Parietal lobe (tissue), 2 donors: ENCODE measurements at places on chromosomes 7 and 10. TPM values are rescaled to one million over a fixed set of nuclear protein-coding genes. Genes with fewer than 3 reads are reported as not detected.

The CHST3 gene
- 7.8 TPM for total RNA-seq

The GALNT17 gene
- 17.2 TPM for total RNA-seq

The PPIA gene
- 687 TPM for total RNA-seq

The ZNF853 gene
- total RNA-seq: 17.5 TPM

The GPR22 gene
- 88.9 TPM for total RNA-seq

The GIGYF1 gene
- 35.4 TPM for total RNA-seq

The LDB3 gene
- not detected for total RNA-seq

The BBS9 gene
- 102 TPM for total RNA-seq
